ENCODE measurements at places on chromosomes 12 and 14. TPM values are rescaled to one million over a fixed set of nuclear protein-coding genes. Genes with fewer than 3 reads are reported as not detected.

DNA sequence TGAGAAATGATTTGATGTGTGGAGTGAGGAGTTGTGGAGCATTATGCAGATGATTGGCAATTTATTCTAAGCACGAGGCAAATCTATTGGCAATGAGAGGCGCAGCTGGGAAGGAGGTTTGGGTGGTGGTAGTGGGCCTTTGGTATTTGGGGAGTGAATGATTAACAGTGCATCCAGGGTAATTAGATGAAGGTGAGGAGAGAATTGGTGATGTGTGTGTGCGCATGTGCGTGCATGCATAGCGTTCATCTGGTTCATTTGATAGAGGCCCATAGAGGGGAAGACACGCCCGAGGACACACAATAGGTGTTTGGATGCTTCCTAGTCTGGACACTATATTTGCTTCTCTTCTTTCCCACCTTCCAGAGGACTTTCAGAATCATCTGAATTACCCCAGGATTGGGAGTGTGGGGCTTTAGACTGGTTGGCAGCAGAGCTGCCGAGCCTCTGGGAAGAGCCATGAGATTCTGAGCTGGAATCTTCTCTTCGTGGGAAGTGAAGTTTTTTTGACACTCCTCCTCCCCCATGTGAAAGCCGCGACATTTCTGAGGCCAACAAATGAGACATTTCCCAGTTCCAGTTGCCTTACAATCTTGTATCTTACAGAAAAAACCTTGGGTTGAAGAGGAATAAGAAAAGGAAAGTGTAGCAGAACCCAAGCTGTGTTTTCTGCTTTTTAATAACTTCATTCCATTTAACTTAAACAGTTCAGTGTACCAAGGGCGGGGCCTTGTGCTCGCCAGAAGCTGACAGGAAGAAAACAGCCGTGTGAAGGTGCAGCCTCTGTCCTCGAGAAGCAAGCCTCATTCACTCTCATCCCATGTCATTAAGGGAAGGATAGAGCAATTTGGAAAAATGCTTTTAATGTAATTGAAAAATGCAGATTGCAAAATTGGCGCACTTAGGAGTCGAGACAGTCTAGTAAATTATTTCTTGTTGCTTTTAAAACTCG is 65.2 kb downstream of the SLC25A47 start:
- no peak for DNase-seq

Gene NKX2-1
- not detected for total RNA-seq

Gene NGDN
- total RNA-seq: 42.2 TPM

DNA sequence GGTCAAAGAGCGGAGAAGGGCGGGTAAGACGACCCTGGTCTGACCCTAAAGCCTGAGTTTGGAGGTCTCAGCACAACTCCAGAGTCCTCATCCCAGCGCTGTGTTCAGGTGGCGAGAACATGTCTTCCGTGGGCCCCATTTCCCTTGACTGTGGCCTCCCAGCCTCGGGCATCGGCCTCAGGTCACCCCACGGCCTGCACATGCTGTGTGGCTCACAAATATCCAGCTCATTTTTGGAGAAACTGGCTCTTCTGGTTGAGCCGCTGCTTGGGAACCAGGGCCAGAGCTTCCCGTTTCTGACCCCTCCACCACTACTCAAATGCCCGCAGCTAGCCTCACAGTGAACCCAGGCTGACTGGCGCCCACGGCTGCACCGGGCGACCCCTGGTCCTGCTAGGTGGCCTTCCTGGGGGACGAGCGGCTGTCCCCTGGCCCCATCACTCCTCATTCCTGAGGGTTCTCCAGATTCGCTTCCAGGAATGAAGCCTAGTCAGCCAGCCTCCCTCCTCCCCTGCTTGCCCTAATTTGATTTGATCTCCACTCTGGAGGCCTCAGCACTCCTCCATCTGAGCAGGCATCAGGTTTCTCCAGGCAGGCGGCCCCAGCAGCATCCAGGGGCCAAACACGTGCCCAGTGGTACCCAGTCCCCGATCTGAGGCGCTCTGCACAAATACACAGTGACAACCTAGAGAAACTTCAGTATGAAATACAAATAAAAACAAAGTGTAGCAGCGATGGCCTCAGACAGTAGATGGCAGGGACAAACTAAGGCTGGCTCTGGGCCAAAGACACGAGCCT is 4.7 kb downstream of the P2RX2 start:
- DNase-seq: no peak

Gene CSRNP2
- total RNA-seq: 18.4 TPM

Gene TAS2R7
- total RNA-seq: not detected

DNA sequence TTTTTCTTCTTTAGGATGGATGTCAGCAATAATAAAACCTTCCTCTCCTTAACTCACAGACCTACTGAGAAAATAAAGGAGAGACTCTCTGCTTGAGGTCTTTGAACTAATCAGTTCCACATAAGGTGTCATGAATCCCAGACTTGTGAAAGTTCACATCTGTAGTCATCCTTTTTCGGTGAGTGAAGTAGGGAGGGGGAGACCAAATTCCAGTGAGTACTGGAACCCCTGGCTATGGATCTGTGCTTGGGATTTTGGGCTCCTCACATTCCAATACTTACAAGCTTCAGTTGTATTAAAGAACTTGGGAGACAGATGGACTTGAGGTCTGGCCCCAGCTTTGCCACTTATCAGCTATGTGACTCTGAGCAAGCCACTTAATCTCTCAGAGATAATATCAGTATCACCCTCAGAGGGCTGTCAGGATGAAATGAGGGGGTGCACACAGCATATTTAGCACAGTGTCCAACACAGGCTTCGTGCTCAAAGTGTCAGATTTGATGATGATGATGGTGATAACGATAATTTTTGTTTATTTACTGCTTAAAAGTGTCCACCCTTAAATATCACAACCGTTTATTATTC is 34.8 kb upstream of the APPL2 start:
- DNase-seq: no peak

Gene MYH6
- not detected for total RNA-seq

Gene GALNT16
- total RNA-seq: 4.8 TPM

DNA sequence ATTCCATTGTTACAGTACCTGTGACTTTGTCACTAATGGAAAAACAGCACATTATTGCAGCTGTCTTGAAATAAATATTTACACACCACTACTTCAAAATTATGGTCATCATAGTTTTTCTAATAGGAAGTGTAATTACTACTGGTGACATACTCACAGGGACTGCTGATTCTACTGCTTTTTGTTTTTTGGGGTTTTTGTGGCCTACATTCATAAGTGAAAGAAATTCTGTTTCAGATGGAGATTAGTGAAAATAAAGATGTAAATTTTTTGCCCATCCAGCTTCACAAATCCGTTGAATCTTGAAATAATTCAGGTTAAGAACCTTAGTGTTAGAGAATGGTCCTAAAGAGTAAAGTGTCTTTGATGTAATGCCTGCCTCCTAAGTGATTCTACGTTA is 17.5 kb downstream of the KNTC1 start:
- DNase-seq: no peak

Gene COQ6
- total RNA-seq: 19.9 TPM

Gene ZCRB1
- total RNA-seq: 47.9 TPM

Gene LTBP2
- total RNA-seq: 5.7 TPM

DNA sequence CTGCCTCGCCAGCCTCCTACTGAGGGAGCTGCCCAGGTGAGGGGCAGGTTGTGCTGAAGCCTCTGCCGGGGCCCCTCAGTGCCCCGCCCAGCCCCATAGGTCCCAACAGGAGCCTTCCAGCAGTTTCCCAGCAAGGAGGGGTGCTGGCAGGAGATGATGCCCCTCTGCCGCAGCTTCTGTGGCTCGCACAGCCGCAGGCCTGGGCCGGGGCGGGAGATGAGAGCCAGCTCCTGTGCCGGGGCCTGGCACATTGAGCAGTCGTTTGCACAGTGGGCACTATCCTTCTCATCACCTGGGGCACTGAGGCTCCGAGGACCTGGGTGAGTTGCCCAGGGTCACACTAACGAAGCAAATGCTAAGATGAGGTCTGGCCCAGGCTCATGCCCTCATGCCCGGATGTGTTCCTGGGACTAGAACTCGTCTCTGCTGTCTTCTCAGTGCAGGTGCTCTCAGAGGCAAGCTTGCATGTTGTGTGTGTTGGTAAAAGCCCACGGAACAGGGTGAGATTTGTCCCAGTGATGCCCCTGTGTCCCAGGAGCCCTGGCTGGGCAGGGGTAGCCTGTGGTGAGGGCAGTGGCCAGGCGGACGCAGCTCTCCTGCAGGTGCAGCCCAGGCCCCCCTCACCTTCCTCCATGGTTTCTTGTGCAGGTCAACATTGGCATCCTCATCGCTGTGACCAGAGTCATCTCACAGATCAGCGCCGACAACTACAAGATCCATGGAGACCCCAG is 177.5 kb downstream of the ADGRD1 start:
- DNase-seq: no peak

- DNase-seq: no peak
Observed at GRCh38 chr12:32874078-32874477, 22.5 kb downstream of the PKP2 start.

GRCh38 chr14:48390346-48390745 is 714.9 kb upstream of the MDGA2 start:
- DNase-seq: no peak

Gene INF2
- total RNA-seq: 93.1 TPM

Gene NGB
- total RNA-seq: not detected

DNA sequence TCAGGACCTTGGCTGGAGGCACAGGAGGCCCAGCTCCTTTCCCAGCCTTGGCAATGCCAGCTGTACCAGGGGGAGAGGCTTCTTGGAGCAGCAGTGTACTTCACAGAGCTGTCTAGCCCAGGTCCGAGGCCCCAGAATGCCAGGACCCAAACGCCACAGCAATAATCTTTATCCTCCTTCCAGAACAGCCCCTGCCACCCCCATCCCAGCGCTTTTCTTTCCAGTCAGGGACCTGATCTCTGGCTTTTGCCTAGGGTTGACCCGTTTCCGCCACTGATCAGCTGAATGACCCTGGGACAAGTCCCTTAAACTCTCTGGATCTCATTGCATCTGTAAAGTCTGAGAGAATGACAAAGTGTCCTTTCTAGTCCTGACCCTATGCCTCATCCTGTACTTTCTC is 5.1 kb downstream of the LAG3 start:
- DNase-seq: no peak

DNA sequence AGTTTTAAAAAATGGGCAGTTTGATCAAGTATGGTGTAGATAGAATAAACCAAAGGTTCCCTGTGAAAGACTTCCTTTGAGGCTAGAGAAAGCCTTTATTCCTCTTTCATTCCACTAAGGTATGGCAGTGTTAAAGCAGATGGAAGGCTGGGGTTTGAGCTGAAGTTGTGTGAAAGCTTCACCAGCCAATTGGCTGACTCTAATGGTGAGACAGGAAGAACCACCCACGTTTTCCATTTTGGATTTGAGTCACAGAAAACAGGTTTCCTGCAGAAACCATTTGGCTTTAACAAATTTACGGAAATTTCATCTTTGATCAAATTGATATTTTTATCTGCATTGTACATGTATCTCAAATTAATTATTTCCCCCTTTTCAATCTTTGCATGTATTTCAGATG is 455.0 kb downstream of the PCNX1 start:
- DNase-seq: no peak

- DNase-seq: no peak
Observed at GRCh38 chr12:114656906-114657596, 26.9 kb downstream of the TBX3 start.

Gene PLEKHH1
- 5.0 TPM for total RNA-seq

DNA sequence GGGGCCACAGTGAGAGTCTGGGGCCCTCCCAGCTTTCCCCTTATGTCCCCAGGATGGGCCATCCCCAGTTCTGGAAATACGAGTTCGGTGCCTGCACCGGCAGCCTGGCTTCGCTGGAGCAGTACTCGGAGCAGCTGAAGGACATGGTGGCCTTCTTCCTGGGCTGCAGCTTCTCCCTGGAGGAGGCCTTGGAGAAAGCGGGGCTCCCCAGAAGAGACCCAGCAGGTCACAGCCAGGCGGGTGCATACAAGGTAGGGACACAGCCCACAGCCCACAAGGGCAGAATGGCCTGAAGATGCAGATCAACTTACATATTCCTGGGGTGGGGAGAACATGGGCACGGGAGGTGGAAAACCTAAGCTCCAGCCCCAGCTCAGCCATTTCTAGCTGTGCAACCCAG is 56.1 kb downstream of the DGLUCY start:
- no peak for DNase-seq

Gene MYL2
- total RNA-seq: 1.4 TPM

DNA sequence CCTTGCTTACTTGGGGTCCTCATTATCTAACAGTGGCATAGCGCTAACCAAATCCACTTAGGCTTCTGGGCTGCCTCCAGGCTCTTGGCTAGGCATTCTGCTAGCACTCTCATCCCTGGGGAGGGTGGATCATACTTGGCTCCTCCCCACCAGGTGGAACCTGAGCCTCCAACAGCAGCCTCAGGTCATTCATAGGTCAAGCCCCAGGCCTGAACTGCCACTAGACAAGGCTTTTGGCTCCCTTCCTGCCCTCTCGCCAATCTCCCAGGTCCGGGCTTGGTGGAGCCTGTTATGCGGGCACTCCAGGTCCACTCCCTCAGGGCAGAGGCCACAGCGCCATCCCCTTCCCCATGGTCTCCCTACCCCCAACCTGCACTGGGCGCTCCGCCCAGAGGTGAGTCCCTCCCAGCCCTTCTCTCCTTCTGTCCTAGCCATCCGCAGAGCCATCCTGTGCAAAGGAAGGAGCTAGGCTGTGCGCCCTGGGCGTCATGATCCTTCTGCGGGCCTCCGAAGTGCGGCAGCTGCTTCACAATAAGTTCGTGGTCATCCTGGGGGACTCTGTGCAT is 154.9 kb upstream of the AMIGO2 start:
- DNase-seq: no peak

GRCh38 chr12:121062391-121063045 is 23.5 kb upstream of the OASL start:
- no peak for DNase-seq

DNA sequence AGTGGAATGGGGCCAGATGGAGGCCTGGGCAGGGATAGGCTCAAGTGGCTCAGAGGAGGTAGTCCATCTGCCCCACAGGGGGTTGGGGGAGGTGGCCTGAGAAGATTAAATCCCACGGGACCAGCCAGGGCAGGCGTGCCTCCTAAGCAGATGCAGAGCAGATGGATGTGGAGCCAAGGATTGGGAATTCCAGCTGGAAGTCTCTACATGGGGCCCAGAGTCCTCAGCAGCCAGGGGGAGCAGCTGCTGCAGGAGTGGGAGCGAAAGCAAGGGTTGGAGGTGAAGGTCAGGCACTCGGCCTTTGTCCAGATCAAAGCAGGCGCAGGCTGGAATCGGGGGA is 42.4 kb upstream of the VRK1 start:
- DNase-seq: no peak

- DNase-seq: peak; percentile 3
Observed at GRCh38 chr14:25042362-25043299, 7.3 kb downstream of the STXBP6 start.

Gene NCKAP5L
- 12.6 TPM for total RNA-seq

DNA sequence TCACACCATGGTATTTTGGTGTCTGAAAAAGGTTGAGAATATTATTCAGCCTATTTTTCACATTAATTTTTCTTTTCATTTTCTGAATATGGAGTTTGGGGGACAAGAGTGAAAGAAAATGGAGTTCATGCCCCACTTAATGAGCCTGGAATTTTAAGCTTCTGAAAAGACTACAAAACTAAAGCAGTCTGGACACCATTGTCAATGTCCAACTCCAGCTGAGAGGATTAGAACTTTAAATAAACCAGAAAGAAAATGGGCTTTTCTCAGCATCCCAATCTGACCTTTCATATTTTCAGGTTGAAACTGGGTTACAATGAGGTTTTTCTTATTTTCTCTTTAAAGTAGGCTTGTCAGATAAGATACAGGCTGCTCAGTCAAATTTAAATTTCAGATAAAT is 207.7 kb downstream of the SLC6A15 start:
- DNase-seq: no peak

- DNase-seq: no peak
Observed at GRCh38 chr12:104740668-104741067, 217.4 kb downstream of the SLC41A2 start.

Measured in A172 (cell line).